ENCODE measurements at places on chromosomes 1 and 21. TPM values are rescaled to one million over a fixed set of nuclear protein-coding genes. Genes with fewer than 3 reads are reported as not detected.
A peak's percentile ranks its signal among the peaks of the same experiment; 100 is the strongest.

The CNR2 gene
- not detected for total RNA-seq

The UTP25 gene
- total RNA-seq = 4.2 TPM

The PCBP3 gene
- 10.5 TPM for total RNA-seq

DNA sequence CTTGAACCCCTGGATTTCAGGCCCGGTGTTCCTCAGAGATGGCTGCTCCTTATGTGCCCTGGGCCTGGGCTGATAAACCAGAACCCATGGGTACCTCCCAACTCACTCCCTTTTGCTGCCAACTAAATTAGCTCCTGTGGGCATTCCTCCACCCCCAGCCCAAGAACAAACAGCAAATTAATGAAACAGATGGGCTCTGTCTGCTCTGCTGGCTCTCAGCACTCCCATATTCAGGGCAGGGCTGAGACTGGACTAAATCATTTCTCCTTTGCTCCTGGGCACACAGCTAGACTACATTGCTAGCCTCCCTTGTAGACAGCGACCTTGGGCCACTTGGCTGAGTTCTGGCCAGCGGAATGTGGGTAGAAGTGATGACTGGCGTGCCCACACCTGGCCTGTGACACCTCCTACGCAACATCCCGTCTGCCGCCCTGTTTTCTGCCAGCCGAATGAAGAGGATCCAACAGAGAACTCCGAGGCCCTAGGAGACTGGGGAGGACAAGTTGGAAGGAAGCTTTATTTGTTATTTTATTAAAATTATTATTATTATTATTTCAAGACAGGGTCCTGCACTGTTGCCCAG, 101.9 kb upstream of the DISP3 start:
- H3K36me3 ChIP-seq = no peaks in the 10 kb centered on the region
- H3K27ac ChIP-seq = no peak overlapping the region
- no peaks in the 10 kb centered on the region for H3K27me3 ChIP-seq

DNA sequence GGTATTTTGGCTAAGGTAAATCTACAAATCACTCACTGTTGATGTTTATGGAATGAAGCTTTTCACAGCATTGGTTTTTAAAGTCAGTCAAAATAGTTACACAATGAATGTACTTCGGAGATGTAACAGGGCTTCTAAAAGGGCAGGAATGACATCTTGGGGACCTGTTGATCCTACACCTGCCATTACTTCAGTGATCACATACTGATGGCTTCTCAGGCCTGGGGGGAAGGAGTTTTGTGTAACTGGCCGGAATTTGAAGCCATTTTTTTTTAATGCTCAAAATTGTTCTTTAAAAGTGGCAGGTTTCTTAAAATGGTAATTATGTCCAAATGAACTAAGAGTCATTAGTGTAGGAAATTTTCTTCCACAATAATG, 11.2 kb downstream of the RPL5 start:
- no peak for DNase-seq
- H3K4me3 ChIP-seq = no peak overlapping the region
- peaks cover 53% of the 10 kb centered on the region for H3K36me3 ChIP-seq
- H3K27ac ChIP-seq = no peak overlapping the region

DNA sequence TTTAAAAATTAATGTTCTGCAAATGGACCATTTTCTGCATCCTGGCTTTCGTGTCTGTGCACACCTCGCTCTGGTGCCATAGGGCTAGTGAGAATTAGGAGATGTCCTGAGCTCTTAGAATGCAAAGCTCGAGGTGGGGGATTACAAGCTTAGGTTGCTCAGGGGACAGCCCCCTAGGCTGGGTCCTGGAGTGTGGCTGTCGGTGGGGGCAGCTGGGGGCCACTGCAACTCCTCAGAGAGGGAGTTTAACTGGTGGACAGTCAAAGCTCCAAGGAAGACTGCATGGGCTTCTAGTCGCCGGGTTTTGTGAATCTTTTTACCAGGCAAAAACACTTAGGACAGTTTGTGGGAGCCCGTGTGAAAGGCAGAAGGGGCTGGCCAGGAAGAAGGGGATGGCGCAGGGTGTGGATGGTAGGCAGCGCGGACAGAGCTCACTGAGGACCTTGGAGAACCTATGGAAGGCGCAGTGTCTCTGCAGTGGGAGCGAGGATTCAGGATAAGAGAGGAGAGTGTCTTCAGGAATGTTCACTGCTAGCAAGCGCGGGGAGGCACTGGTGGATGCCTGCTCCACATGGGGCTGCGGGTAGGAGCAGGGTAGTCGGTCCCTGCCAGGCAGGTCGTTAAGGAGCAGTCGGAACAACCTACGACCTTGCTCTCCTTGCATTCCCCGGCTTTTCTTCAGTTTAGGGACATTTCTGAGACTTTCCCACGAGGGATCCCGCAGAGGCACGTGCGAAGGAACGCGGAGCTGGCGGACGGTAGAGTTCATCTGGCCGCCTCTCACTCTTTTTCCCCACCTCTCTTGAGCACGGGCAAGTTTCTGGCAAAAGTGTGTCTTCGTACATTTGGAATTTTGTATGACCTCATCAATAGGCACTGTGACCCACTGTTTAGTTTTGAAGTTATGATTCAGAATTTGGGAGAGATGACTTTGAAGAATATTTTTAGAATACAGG, 12.9 kb upstream of the KCNE1 start:
- peaks cover 69% of the 10 kb centered on the region for H3K4me1 ChIP-seq
- peak overlapping the region; percentile 86 for H3K27ac ChIP-seq
- DNase-seq = no peak
- H3K4me3 ChIP-seq = peak overlapping the region; percentile 45
- H3K36me3 ChIP-seq = peaks cover 15% of the 10 kb centered on the region
- H3K27me3 ChIP-seq = no peaks in the 10 kb centered on the region

- DNase-seq = no peak
- no peak overlapping the region for H3K4me3 ChIP-seq
- H3K27me3 ChIP-seq = no peaks in the 10 kb centered on the region
- H3K27ac ChIP-seq = no peak overlapping the region
- no peaks in the 10 kb centered on the region for H3K4me1 ChIP-seq
These were observed 11.6 kb upstream of the ELAVL4 start for GRCh38 chr1:50097021-50097679.

DNA sequence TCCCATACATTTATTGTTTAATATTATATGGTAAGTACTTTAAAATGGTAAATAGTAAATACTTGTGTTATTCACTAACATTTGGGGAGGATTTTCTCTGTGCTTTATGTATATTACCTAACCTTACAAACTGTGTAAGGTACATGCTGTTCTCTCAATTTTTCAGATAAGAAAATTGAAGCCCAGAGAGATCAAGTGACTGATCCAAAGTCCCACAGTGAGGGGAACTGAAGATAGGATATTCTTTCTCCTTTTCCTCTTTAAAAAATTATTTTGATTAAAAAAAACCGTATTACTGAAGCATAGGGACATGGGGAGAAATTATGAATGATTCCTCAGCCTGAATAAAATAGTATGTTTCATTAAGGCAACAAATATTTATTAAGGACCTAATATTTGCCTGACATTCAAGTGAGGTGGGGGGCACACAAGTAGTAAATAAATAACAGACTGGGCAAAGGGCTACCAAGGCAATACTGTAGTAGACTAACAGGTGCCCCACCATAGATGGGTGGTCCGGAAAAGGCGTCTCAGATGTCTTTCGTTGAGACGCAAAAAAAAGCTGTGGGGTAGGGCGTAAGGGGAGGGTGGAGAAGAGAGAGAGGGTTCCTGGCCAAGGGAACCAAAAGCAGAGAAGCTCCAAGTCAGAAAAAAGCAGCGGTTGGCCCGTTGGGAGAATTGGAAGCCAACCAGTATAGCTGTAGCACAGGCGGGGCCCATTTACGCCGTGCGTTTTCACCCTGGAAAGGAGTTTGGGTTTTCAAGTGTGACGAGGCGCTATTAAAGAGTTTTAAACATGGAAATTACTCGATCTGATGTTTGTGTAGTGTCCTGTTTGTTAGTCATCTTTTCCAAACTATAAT, 944 bp upstream of the AGO3 start:
- no peak for DNase-seq
- H3K4me1 ChIP-seq = peaks cover 19% of the 10 kb centered on the region
- peak overlapping the region; percentile 99 for H3K27ac ChIP-seq
- H3K36me3 ChIP-seq = no peaks in the 10 kb centered on the region

- H3K36me3 ChIP-seq = no peaks in the 10 kb centered on the region
- DNase-seq = no peak
- H3K4me1 ChIP-seq = peaks cover 4% of the 10 kb centered on the region
- H3K4me3 ChIP-seq = no peak overlapping the region
- H3K27me3 ChIP-seq = no peaks in the 10 kb centered on the region
These were observed 49.0 kb downstream of the B3GALT5 start for GRCh38 chr21:39661740-39662139.
